ENCODE measurements at places on chromosomes 16 and 17.

DNA sequence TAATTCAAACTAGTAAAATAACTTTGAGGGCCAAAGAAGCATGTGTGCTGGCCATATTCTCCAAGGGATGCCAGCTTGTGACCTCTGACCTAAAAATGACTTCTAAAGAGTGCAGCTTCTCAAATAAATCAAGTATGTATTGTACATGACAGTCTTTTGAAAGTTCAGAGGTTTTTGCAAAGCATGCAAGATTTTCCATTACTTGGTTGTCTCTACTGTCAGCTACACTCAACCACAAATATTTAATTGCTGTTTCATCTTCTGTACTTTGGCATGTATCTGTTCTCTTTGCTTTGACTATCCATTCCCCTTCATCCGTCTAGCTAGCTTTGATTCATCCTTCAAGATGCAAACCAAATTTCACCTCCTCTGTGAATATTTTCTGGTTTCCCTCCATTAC is 121.9 kb upstream of the HS3ST2 start:
- DNase-seq, result no peak

DNA sequence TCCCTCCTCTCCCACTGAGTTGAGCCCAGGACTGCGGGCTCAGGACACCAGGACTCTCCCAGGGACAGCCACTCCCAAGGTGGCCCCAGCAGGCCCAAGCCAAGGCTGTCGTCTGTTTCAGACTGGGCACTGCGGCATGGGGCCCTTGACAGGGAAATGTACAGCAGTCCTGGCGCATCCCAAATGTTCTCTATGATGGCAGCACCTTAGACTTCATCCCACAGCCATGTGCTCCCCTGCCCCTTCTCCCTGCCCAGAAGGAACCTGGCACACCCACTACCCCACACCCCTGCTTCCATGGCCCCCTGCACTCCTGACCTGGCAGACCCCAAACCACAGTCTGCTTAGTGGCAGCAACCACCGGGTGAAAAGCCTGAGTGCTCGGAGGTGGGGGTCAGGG is 18.2 kb downstream of the RBFOX3 start:
- no peak for DNase-seq

DNA sequence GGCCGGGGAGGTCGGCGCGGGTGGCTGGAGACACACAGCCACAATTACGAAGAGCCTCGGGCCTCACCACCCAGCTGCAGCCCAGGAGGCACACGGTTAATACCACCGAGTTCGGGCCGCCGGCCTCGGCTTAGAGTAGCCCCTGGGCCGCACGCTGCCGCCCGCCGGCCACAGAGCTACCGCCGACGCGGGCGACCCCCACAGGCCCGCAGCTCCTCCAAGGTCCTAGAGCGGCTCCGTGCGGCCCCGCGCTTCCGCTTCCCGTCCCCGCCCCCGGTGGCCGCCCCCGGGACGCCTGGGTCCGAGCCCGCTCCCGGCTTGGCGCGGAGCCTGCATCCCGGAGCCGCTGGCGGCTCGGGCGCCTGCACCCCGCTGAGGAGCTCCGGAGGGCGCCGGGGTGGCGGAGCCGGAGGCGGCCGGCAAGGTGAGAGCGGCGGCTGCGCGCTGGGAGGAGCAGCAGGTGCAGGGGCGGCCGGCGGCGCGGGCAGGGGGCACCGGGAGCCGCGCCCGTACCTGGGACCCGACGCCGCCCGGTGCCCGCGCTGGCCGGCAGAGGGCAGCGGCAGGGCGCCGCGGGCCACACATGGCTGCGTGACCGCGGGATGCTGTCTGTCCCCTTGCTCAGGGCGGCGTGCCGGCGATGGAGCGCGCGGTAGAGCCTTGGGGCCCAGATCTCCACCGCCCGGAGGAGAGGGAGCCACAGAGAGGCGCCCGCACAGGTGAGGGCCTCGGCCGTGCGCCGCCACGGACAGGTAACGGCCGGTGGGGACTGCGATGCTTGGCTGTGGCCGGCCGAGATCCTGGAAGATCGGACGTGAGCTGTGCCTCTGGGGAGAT is at the start of gene ZNF48:
ZNF48 (plus strand) TSS at position 266 of the 837 bp plus-strand sequence; CDS start at position 641, 375 bp downstream.
- DNase-seq, result peak; percentile 86

DNA sequence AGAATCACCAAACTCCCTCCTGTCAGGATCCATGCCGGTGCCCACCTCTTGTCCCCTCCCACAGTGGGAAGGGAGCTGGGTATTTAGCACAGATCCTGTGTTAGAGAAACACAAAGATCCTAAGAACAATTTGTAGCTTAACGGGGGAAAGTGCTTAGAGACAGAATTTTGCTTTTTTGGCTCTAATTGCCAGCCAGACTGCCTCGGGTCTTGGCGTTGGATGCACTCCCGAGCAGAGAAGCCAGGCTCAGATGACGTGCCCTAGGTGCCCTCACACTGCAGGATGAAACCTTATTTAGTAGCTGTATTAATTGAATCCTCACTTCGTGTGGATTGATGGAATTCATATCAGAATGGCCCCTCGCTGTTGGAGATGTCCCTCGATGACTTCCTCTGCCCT is 22.5 kb upstream of the MAF start:
- DNase-seq, result no peak

DNA sequence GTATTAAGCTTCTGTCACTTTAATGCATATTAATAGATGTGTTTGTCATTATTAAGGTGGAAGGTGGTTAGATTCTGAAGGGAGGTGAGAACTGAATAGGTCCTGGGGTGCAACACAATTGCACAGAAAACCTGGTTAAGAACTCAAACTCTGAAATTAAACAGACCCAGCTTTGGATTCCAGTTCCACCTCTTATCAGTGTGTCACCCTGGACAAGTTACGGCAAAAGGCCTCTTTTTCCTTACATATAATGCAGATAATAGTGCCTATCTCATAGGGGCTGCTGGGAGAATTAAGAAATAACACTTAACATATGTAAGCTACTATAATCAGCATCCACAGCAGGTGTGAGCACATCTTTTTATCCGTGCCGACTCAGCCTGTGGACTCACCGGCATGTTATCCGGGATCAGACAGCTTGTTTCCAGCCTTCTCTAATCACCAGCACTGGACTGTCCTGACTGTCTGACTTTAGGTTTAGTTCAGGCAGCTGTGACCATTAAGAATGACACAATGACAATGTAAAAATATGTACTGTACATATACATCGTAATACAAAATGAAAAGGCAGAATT is 31.4 kb downstream of the TEX2 start:
- DNase-seq, result no peak

DNA sequence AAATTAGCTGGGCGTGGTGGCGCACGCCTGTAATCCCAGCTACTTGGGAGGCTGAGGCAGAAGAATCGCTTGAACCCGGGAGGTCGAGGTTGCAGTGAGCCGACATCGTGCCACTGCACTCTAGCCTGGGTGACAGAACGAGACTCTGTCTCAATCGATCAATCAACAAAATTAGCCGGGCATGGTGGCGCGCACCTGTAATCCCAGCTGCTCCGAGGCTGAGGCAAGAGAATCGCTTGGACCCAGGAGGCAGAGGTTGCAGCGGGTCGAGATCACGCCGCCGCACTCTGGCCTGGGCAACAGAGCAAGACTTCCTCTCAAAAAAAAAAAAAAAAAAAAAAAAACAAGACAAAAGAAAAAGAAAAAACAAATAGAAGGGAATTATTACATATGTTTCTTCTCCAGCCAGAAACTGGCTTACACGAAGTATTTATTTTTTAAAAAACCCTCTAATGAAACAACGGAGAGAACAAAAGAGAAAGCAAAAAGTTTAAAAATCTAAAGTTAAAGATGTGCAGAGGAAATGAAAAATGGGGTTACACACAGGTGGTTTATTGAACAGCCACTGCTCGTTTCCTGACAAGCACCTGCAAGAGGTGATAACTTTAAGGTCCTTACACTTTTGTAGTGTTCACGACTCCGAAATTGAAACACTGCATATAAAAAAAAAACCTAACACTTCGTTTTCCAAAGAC is 1.4 kb downstream of the SYNRG start:
- DNase-seq, result no peak

GRCh38 chr16:5205361-5206040 is 107.9 kb upstream of the EEF2KMT start:
- no peak for DNase-seq
